ENCODE measurements at places on chromosomes 1 and 21.

DNA sequence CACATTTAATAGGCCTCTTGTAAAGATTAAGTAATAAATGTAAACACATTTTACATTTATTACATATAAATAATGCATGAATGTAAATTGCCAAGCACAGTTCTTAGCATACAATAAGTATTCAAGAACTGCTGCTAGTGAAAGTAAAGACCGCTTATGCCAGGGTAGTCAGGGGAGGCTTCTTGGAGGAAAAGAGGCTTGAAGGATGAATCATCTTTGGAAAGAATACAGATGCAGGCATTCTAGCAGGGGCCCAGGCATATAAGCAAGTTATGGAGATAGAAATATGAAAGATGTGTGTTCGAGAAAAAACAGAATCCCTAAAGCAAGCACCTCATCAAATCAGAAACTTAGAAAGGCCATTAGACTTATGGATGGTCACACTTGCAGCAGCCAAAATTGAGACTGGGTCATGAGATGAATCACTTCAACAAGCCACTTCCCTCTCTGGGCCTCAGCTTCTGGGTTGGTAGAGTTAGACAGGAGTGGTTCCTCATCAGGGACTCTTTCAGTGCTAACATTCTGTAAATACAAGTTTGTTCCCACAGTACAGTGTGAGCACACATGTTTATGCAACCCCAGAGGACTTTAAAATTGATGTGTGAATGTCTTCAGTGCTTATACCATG, 79.8 kb upstream of the ROR1 start:
- DNase-seq = no peak

- no peak for DNase-seq
These were observed 81.6 kb upstream of the LRRC8D start for GRCh38 chr1:89739013-89739843.

- DNase-seq = no peak
These were observed 30.9 kb upstream of the CACYBP start for GRCh38 chr1:174968750-174969244.

DNA sequence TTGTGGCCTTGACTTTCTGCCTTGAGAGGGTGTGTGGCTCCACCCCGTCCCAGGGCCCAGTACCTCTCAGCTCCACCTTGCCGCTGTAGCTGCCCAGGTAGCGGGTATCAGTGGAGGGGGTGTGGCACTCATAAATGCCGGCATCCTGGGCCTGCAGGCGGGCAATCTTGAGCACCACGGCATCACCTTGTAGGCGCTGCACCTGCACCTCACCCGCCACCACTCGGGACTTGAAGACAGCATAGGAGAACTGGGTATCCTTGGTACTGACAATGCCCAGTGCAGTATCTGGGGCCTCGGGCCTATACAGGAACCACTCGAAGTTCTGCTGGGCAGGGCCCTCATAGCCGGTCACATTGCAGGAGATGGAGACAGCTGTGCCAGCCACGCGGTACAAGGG, 3.6 kb downstream of the IGSF8 start:
- no peak for DNase-seq

DNA sequence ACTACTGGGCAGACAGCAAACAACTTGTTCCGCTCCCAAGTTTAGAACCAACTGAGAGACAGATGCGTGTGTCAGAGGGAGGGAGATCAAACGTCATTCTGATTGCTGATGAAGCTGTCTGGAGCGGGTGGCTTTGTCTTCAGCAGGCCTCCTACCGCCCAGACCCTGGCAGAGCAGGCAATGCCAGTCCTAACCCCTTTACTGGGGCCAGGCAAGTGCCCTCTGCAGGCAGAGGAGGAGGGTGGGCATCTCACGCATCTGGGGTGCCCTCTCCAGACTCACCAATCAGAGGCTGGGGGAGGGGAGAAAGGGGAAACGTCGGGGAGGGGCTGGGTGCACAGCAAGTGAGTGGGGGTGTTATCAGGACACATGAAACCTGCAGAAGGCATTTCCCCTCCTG, 126.6 kb downstream of the ACTL8 start:
- no peak for DNase-seq

DNA sequence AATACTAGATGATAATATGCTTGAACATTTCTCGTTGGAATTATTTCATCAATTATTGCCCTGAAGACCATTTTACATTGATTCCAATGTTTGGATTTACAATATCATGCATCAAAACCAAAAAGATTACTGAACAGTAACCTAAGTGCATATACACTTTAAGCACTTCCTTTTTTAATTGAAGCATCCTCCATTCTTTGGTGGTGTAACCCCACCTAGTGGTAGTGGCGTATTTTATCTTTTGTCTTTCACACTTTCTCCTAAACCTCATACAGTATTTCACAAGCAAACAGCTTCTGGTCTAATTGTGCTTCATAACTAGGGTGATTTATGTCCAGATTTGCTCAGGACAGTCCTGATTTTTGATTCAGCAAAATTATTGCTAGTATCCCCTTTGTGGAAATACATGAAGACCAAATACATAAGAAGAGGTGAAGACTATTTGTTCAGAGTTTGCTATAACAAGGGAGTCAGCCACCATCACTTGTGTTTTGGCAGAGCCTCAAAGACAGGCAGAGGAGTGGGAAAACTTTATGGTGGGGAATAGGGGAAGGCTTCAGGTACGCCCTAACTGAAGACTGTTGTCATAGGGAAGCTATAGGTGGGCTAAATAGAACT, 3.4 kb upstream of the NVL start:
- DNase-seq = peak; percentile 56

- no peak for DNase-seq
These were observed 1.9 kb downstream of the GPSM2 start for GRCh38 chr1:108878678-108879077.

GRCh38 chr1:17251246-17251645, 2.3 kb downstream of the PADI3 start:
- no peak for DNase-seq

DNA sequence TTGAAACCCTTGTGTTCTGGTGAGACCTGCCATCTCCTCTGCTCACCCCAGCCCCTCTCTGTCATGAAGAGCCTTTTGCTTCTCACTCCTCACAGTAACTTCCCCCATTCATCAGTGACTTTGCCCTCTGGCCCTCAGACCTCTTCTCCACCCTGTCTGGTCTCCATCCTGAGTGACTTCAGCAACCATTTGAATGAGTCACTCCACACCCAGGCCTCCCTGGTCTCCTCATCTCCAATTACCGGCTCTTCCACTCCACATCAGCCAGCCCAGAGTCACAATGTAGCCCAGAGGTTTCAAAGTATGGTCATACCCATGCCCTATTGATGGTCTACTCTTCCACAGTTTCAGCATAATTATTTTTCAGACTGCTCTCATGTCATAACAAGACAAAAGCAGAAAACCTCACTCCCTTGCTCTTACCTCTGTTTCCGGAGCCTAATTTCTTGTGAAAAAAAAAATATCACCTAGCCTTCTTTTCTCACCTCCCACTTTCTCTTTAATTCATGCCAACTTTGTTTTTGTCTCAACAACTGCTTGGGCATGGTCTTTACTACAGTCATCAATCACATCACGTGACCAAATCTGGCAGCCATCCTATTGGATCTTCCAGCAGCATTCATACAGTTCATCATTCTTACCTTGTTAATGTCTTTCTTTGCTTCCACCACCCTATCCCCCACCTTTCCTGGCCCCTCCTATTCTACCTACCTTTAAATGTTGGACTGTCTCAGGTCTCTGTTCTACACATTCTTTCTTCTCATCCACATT, 35.6 kb upstream of the NEK7 start:
- no peak for DNase-seq

GRCh38 chr1:202078241-202078640, 44.5 kb upstream of the GPR37L1 start:
- DNase-seq = no peak

- no peak for DNase-seq
These were observed 710.6 kb downstream of the MATN1 start for GRCh38 chr1:30012455-30013440.

DNA sequence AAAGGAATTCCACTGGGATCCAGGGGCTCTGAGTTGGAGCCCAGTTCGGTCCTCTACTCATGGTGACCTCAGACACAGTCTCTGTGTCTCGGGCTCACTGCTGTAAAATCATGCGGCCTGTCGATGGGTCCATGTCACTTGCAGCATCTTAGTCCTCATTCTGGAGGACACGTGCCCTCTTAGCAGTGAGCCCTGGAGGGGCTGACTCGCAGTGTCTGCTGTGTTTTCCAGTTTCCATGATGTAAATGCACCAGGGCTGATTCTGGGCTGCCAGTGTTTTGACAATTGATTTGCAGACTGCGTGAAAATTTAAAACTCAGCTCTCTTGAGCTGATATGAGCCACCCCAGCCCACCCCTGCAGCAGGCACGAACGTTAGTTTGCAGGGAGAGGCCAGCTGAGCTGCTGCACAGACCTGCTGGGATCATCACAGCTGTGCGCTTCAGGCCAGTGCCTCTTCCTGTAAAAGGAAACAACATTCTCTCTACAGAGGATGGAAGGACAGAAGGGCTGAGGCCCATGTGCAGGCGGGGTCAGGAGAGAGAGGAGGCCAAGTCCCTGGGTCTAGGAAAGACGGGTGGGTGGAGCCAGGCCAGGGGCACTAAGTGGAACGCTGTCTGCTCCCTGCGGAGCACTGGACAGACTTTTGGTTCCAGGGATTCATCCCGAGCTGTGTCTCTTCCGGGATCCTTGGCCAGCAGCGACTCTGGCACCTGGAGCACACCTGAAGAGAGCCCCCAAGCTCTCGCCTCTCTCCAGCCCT, 42.6 kb downstream of the RSPH1 start:
- DNase-seq = no peak

DNA sequence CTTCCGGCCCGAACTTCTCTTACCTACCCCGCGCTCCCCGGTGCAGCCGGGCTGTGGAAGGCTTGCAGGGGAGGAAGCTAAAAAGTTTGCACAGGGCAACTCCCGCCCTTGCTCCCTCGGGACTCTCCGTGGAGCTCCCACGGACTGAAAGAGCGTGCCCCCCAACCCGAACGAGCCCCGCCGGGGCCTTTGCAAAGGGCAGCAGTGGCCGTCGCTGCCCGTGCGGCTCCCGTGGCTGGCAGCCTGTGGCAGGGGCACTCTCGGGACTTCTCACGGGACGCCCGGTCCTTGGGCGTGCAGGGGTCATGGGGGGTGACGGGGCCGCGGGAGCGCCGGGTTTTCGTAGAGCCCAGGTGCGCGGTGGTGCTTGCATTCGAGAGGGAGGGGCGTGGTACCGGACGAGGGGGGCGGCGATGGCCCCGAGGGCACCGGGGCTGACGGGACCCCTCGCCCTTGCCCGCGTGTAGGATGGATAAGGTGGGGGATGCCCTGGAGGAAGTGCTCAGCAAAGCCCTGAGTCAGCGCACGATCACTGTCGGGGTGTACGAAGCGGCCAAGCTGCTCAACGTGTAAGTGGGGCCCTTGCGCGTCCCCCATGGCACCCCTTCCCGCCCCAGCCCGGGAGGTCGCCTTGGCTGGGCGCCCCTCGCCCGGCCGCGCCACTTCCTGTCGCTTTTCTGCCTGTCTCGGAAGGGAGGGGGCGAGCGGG, 711 bp downstream of the GADD45A start:
- DNase-seq = no peak

GRCh38 chr1:67618285-67619018, 66.5 kb upstream of the GADD45A start:
- peak; percentile 67 for DNase-seq

Measured in LNCaP clone FGC (cell line).